ENCODE measurements at places on chromosomes 5 and 9. TPM values are rescaled to one million over a fixed set of nuclear protein-coding genes. Genes with fewer than 3 reads are reported as not detected.
A peak's percentile ranks its signal among the peaks of the same experiment; 100 is the strongest.

The PCDHGA2 gene
- not detected for total RNA-seq

The SLC9A3 gene
- 1.8 TPM for total RNA-seq

The PAPPA gene
- 0.41 TPM for total RNA-seq

The GALNT10 gene
- total RNA-seq = 16.3 TPM

The SH3RF2 gene
- 0.89 TPM for total RNA-seq

The INVS gene
- 9.4 TPM for total RNA-seq

The PCDHA3 gene
- total RNA-seq = not detected

The LCN12 gene
- 0.38 TPM for total RNA-seq

- DNase-seq = no peak
These were observed 171.9 kb upstream of the GDNF start for GRCh38 chr5:38011668-38012188.

GRCh38 chr5:143397302-143398052, 6.0 kb downstream of the NR3C1 start:
- DNase-seq = no peak

- no peak for DNase-seq
These were observed 41.5 kb downstream of the UBE2R2 start for GRCh38 chr9:33858423-33858822.

DNA sequence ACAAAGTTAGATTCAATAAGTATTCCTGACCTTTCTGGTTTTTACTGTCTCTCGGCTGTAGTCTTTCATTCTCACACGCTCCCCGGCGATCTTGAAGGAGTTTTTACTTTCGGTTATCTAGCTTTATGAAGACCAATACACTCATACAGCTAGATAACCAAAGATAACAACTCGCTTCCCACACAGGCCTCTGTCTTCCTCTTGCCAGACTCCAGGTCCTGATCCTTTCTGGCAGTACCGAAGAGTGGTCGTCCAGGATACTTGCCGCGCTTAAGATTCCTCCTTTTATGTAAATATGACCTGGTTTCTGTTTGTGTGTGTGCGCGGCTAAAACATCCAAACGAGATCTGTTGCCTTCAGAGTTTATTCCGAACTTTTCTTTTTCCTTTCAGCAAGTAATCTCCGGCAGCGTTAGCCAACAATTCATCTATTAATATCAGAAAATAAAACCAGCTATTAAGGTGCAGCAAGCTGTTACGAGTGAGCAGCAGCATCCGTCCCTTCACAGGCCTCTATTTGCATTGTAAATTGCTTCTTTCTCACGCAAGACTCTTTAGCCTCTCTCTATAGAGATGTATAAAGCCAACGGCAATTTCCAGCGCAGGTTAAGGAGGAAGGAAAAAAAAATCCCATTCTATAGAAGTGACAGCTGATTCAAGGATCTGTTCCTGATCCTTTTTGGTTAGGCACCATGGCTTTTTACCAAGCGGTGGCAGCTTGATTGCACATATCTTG, 216.1 kb downstream of the MEF2C start:
- DNase-seq = peak; percentile 61

GRCh38 chr5:163535290-163535689, 29.9 kb downstream of the MAT2B start:
- DNase-seq = no peak

DNA sequence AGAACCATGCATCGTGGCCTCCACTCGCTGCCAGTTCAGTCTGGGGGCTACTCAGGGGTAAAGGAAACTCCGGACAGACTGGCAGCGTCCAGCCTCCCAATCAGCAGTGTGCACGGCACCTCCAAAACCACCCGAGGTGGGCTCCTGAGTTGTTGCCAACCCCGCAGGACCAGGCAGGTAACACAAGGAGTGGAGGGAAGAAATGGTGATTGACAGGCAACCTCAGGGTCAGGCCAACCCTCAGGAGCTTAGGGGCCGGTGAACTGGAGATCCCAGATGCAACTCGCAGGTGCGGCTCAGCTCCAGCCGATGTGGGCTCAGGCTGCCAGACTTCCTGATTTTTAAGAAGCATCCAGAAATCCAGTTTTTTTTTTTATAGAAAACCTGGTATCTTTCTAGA, 37.3 kb upstream of the AKNA start:
- DNase-seq = peak; percentile 73

- DNase-seq = peak; percentile 85
These were observed 3.9 kb downstream of the TEX53 start for GRCh38 chr9:114653556-114654159.

DNA sequence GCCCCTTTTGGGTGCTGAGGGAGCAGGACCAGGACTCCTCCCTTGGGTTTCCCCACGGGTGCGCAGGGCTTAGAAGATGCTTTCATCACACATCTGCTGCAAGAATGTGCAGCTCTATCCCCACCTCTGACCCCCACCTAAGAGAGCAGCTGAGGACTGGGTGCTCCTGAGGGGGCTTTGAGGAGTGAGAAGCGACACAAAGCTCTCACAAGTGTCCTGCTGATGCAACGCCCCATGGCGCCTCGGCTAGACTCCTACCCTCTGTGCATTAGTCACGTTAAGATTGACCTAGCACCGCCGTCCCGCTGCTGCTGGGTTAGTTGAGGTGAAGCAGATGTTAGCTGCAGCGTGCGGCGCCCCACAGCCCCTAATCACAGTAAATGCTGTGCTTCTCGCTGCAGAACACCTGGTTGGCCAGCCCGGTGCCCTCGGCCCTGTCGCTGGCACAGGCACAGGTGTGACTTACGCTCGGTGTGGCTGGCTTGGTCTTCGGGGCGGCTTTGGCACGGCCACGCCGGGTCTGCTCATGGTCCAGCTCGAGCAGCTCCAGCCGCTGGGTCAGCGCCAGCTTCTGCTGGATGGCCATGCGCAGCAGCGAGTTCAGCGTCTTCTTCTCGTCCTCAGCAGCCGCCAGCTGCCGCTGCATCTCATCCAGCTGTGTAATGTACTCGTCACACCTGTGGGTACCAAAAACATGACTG, 45.0 kb upstream of the IPPK start:
- DNase-seq = peak; percentile 30

DNA sequence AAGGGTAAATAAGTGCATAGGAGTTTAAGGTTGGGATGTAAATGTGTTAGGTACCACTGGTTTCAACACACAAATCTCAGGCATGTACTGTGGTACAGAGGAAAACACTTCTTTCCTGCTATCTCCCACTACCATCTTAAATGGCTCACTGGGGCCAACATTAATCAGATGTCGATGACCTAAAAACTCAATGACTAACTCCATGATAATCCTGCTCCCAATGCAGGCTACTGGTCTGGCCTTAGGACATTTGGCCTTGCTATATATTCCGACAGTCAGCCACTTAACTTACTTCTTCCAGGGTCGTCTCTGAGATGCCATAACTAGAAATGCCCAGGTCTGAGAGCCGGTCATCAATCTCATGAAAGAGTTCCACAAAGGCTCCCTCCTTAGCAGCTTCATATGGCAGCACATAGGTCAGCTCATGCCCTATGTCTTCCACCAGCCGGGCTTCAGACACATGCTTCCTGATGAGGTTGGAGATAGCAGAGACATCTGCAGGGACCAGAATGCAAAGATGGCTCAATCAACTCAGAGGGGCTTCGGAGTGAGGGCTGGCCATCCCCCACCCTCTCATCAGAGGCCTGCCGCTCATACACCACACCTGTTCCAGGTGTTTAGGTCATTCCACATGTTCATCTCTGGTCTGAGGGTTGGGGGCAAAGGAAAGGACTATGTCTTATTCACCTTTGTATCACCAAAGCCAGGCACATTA, 52.1 kb downstream of the NIPSNAP3B start:
- DNase-seq = no peak

DNA sequence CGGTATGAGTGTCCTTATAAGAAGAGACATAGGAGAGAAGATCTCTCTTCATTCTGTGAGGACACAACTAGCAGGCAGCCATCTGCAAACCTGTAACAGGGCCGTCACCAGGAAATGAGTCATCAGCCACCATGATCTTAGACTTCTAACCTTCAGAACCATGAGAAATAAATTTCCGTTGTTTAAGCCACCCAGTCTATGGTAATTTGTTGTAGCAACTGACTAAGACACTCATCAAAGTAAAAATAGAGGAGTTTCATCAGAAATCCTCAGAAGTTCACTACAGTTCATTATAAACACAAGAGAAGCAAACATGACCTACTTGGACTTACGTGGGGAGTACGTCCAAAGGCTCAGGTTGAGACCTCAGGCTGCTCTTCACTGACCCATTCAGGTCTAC, 357.7 kb downstream of the SEMA5A start:
- DNase-seq = no peak

DNA sequence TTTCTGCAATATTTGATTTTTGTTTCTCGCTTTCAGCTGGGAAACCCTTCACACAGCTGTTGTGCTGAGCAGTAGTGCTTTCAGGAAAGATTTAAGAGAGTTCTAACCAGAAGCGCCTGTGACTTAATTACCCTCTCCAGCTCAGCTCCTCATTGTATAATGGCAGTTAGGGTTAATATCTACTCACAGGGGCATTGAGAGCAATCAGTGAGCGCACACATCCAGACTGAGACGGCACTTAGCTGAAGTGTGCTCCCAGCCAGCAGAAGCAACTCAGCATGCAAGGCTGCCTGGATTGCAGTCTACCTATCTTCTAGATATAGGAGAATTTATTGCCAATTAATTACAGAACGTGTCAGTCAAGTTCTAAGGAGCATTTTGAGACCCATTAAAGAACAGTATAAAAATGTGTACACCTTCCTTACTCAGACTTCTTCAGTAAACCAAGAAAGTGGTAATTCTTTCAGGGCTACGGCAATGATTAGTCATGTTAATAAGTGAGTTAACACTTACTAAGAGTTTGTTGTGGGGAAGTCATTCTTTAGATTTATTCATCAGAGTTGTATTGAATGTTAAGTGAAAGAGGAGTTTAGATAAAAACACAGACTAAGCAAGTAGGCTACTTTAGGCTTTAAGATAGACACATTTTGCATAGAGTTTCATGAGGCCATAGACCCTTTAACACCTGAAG, 111.7 kb upstream of the PCAT7 start:
- no peak for DNase-seq

DNA sequence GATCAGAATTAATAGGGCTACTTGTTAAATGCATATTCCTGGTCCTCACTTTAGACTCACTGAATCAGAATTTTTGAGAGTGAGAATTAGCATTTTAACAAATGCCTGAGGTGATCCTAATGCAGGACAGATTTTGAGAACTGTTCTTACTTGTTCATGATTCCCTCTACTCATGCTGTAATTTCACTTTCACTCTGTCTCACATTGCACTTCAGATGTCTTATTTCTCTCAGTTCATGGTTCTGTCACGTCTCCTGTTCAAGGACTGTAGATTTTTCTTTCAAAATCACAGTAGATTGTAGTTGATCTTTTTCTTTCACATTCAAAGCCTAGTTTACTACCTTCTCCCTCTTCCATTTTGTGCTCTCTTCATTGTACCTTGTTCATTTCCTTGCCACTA, 54.3 kb downstream of the ADGRV1 start:
- DNase-seq = no peak

DNA sequence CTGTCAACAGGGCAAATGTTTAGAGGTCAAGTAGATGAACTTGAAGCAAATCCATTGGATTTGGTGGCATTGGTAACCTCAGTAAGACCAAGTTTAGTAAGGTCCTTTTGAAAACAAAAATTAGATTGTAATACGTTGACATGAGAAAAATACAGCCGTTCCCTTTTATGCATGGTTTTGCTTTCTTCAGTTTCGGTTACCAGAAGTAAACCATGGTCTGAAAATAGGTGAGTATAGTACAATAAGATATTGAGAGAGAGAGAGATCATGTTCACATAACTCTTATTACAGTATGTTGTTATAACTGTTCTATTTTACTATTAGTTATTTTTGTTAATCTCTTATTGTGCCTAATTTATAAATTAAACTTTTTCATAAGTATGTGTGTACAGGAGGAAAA, 156.6 kb upstream of the SLC12A2 start:
- DNase-seq = no peak

DNA sequence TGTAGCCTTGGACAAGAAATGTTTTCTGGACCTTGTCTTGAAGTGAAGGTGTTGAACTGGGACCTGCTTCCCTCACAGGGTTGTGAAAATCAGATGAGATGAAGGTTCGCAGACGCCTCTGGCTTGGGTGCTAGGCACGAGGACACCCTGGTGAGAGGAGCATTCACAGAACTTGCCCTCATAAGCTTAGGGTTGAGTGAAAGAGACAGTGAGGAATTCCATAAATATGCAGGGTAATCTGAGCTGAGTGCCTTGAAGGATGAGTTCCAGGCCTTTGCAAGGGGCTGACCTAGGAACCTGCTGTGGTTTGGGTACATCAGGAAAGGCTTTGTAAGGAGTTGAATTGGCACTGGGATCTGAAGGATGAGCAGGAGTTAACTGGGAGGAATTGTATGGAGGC, 75.7 kb upstream of the SAP30L start:
- peak; percentile 43 for DNase-seq

GRCh38 chr5:149781612-149782011, 51.5 kb downstream of the PPARGC1B start:
- no peak for DNase-seq

GRCh38 chr9:130484362-130485072, 39.8 kb downstream of the ASS1 start:
- no peak for DNase-seq

DNA sequence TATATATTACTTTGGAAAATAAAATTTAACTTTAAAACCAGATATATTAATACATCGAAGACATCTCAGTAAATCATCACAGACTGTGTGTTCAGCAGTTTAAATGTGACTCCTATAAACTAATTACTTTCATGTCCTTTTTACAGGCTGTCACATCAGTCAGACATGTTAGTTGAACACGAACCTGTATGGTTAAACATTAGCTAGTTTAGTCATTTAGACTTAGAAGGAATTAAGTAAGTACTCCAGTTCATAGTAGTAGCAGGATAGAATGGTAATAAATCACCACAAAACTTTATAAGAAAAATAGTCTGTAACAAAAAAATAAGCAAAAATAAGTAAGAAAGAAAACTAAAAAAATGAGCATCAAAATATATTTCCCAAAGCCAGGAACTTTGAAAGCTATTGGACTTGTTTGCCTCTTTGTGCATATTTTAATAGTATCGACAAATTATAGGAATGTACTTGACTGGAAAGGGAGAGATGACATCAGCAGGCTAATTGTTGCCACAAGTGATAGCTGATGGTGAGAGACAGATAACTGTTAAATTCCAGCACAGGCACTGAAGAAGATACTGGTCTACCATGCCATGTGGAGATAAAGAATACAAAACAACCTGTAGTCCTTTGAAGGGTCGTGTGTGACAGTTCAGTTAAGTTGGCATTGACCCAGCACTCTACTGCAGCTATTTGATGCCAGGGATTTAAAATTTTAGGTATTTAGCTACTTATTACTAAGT, 83.9 kb downstream of the RIC1 start:
- DNase-seq = no peak

DNA sequence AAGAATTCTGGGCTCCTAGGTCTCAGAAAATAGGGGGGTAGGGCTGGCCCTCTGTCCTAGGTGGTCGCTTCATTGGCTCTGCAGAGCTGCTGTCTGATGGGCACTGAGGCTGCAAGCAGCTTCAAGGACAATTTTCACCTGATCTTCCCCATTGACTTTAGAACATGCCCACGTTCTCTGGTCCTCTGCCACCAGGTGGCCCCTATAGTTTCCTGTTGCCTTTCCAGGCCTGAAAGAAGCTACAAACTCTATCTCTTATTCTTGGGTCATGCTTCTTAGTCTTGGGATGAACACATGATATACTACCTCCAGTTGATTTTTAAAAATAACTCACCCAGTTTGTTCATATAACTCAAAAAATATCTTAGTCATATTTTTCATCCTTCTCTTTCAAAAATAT, 26.3 kb downstream of the SPZ1 start:
- peak; percentile 71 for DNase-seq

- no peak for DNase-seq
These were observed 341.2 kb upstream of the WWC1 start for GRCh38 chr5:167950126-167950721.

- DNase-seq = no peak
These were observed 269.1 kb downstream of the FSTL4 start for GRCh38 chr5:133343196-133343595.

Measured in H7 (cell line).